ENCODE measurements at places on chromosomes 5 and 9.
A peak's percentile ranks its signal among the peaks of the same experiment; 100 is the strongest.

GRCh38 chr9:23622396-23622795 is 203.6 kb downstream of the ELAVL2 start:
- DNase-seq = no peak

DNA sequence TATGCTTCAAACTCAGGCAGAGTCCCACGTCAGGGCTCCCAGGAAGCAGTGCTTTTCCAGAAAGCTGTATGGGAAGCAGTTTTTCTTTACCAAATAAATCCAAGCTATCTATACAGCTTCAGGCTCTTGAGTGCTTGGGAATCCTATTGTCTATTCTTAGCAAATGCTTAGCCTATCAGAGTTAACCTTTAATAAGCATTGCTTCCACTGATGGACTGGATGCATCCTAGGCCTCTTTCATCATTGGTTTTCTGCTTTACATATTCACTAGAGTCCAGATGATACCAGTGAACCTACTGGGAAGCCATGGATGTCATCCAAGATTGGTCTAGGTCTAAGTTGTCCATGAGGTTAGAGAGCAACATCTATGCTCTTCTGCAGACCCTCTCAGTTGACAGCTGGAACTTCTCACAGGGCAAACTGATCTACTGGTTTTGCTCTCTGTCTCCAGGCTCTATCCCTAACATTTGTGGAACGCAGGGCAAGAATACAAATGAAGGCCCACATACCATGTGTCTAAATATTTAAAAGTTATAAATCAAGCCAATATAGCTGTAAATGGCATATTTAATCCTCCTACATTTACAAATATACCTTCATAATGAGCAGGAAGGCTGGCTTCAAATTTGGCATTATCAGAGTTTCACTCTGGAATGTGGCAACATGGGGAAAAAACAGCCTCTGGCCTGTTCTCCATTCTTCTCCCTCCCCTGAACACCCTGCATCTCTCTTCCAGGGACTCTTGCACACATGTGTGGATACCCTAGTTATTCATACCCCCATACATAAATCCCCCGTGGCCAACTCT is 49.8 kb upstream of the PLPP1 start:
- no peak for DNase-seq

GRCh38 chr9:137350696-137351584 is 48.9 kb upstream of the NRARP start:
- no peak for DNase-seq

DNA sequence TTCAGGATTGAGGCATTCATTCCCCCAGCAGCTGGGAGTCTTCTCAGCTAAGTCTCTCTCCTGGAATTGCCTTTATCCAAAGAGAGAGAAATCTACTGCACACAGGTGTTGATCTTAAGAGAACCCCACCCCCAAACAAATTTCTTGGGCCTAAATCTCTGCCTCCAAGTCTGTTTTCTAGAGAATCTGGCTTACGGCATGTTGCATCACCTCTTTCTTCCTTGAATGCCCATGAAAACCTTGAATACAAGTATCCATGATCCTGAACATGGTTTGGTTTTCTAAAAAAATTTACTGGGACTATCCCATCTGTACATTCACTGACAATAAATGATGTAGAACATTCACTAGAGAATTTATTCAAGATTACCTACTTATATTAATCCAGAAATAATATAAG is 401.6 kb downstream of the PDE4D start:
- DNase-seq = no peak

GRCh38 chr5:72783354-72783753 is 33.1 kb upstream of the TNPO1 start:
- no peak for DNase-seq

DNA sequence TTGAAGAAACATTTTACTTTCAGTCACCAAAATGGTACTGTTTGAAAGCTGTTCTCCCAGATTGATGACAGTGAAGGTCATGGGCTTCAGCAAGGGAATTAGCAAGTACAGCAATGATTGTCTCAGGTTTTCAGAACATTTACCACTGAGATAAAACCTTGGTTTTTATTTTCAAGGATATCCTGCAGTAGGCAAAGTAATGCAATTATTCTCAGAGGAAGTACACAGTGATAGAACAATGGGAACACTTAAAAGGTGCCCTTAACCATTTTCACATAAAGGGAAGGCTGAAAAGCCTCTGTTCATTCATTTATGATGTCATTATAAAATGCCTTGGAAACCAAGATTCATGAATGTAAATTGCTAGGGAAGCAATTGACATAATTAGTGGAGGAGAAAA is 471.8 kb upstream of the ACO1 start:
- no peak for DNase-seq

- DNase-seq = peak; percentile 16
Observed at GRCh38 chr5:67494186-67494855, 297.7 kb upstream of the CD180 start.

DNA sequence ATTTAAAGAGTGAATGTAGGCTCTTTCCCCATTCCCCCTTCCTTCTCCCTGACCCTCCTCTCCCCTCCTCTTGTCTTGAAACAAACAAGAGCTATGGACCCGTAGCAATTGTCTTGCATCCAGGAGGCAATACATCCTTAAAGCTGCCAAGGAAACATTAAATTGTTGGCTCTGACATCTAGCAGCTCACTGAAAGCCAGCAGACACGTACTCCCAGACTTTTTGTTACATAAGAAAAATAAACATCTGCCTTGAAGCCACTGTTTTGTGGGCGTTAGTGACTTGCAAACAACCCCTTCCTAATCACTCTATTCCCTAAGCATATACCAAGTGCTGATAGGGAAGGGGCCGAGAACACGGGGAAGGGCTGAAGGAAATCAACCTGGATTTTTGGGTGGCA is 8.6 kb downstream of the SLC45A2 start:
- no peak for DNase-seq

GRCh38 chr9:109912726-109913460 is 132.9 kb downstream of the PALM2AKAP2 start:
- no peak for DNase-seq

DNA sequence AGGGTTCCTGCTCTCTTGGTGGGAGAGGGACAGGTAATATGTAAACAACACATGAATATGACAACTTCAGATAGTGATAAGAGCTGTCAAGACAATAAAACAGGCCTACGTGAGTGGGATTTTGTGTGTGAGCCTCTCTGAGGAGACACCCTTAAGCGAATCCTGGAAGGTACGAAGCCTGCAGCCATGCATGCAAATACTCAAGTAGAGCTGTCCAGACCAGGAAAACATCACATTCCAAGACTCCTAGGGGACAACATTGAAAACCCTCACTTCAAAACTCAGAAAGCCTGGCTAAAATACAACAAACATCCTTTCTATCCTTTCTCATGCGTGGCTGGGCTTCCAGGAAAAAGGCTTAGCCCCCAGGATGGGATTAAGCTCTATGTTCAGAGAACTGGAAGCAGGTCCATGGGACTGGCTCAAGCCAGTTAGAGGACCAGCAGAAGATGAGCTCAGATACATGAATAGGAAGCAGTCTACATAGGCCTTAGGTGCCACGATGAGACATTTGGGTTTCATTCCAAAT is 124.8 kb upstream of the IQGAP2 start:
- no peak for DNase-seq

GRCh38 chr9:27638716-27639115 is 65.4 kb upstream of the C9orf72 start:
- no peak for DNase-seq

DNA sequence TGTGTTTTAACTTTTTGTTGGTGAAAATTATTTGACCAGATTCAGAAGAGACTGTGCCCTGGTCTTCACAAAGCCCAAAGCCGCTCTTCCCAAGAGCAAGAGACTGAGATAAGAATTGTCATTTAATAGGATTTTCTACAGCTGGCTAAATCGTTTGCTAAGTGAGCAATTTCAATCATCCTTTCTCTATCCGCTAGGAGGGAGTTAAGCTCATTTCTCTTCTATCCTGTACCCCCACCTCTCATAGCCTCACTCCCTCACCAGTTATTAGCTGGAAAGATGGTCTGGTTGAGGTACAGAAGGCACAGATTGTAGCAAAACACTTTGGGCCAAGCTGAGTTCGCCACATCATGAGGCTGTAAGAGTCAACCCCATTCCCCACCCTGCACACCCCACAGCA is 43.0 kb upstream of the SIL1 start:
- no peak for DNase-seq

DNA sequence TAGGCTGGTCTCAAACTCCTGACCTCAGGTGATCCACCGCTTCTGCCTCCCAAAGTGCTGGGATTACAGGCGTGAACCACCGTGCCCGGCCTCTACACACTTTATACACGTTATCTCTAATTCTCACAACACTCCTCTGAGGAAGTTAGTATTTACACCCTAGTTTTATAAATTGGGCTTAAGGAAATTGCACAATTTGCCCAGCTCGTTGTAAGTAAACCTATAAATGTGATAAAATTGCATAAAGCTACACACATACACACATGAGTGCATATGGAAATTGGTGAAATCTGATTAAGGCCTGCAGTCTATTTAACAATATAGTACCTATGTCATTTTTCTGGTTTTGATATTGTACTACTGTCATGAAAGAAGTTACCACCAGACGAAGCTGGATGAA is 4.4 kb upstream of the SLC4A9 start:
- DNase-seq = no peak

GRCh38 chr9:129201289-129201688 is 23.2 kb upstream of the IER5L start:
- peak; percentile 12 for DNase-seq

DNA sequence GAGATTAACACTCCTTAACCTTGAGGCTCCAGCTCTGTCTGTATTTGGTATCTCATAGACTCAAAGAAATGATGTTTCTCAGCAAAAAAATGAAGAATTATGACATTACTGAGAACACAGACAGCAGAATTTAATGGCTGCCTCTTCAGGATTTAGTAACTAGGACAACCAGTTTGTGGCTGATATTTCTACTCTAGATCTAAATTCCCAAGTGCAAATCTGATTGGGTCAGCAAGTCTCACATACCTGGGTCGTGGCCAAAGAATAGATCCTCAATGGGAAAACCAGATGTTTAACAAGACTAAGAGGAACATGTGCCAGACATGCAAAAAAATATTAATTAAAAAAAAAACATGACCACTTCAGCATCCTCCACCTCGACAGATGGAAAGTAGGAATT is 608.9 kb downstream of the DTWD2 start:
- no peak for DNase-seq

DNA sequence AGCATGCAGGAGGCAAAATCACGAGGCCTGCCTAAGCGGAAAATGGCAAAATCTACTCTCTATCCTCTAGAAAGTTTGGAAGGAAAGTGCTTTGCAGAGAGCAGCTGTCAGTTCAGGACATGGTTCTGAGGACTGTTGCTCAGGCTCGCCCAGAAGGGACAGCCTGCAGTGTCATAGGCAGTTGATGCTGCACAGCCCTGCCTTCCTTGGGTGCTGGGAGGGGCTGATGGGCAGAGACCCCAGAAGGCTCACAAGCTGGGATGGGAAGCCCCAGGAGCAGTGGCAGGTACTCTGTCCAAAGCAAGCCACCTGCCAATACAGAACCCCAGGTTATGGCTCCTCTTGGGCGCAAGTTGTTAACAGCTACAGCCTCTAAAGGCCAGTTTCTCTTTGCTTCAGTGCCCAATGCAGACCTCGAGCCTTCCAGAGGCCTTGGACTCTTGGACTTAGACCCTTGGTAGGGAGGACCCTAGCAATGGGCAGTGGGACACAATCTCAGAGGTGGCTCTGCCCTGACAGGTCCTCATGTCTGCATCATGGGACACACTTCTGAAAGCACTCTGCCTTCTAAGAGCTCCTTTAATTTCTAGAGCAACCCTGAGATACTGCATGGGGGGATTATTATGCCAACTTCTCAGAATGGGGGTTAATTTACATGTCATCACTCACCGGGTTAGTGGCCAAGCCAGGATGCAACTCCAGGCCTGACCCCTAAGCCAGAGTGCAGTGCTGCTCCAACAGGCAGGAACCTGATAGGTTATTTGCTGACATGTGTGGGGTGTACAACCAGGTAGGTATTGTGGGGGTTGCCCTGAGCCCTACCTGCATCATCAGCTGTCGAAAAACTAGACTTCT is 57.1 kb downstream of the MACROH2A1 start:
- no peak for DNase-seq

- no peak for DNase-seq
Observed at GRCh38 chr5:74182603-74183002, 457.9 kb downstream of the ENC1 start.

GRCh38 chr5:107524111-107524510 is 146.6 kb downstream of the EFNA5 start:
- no peak for DNase-seq

GRCh38 chr9:3674561-3674960 is 148.8 kb upstream of the RFX3 start:
- no peak for DNase-seq

DNA sequence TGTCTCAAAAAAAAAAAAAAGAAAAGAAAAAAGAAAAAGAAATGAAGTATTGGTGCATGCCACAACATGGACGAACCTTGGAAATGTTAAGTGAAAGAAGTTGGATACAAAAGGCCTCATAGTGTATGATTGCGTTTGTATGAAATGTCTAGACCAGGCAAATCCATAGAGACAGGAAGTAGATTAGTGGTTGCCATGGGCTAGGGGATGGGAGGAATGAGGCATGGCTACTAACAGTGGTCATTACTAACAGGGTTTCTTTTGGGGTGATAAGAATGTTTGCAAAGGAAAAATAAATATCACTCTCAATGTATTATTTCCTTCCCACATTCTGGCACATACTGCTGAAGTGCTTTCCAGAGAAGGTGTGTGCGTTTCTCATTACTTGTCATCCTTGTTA is 44.1 kb downstream of the UGCG start:
- no peak for DNase-seq

GRCh38 chr9:37927601-37928551 is 23.9 kb upstream of the SLC25A51 start:
- DNase-seq = no peak

- DNase-seq = no peak
Observed at GRCh38 chr9:35229066-35229778, 67.4 kb downstream of the UNC13B start.

DNA sequence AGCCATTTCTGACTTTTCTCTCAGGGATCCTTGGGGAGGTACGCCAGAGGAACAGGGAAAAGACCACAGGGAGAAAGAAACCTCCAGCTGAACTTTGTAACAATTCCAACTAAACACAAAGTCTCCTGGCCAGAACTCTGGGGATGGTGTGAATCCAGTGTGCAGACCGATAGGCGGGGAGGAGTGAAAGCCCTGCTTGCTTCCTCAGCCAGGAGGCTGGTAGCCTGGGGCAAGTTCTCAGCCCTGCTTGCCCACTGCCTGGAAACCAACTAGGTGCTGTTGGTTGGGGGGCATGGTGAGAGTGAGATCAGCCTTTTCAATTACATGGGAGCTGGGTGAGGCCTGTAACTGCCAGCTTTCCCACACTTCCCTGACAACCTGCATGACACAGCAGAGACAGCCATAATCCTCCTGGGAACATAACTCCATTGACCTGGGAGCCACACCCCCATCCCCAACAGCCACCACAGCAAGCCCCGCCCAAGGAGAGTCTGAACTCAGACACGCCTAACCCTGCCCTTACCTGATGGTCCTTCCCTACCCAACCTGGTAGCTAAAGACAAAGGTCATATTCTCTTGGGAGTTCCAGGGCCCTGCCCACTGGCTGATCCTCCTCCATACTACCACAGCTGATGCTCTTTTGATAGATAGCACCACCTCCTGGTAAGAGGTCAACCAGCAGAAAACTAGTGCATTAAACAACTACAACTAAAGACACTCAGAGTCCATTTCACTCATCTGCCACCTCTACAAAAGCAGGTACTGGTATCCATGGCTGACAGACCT is 100.1 kb upstream of the TNFAIP8 start:
- DNase-seq = no peak

GRCh38 chr9:109923806-109924205 is 143.8 kb downstream of the PALM2AKAP2 start:
- no peak for DNase-seq

All from caudate nucleus (tissue), 63 donors.